NCI-H1105 treated with DMSO at 0.1 percent for 48 hours (cell line): ENCODE measurements at places on chromosomes 16 and 17.

DNA sequence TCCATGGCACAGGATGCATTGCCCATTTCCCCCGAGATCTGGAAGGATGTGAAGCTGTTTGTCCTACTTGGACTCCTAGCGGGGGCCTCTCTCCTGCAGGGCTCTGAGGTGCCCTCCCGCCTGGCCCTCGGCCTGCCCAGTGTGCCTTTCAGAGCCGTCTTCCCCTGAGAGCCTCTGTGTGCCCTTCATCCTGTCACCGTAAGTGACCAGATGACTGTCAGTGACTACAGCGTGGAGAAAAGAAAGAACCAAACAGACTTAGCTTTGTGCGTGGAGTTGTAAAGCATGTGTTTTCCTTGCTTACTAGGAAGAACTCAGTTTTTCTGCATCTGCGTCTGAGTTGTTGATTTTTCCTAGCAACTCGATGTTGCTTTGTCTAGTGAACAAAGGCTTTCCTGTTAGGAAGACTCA lies 56.1 kb downstream of the BANP start:
- no peak for DNase-seq

- DNase-seq = peak; percentile 47
These were observed 1.1 kb downstream of the MPP2 start for GRCh38 chr17:43905985-43906852.

- DNase-seq = peak; percentile 76
These were observed 94.4 kb upstream of the CIBAR2 start for GRCh38 chr16:85206472-85207356.

GRCh38 chr16:66894948-66895688 lies 14.8 kb downstream of the PDP2 start:
- DNase-seq = peak; percentile 38

DNA sequence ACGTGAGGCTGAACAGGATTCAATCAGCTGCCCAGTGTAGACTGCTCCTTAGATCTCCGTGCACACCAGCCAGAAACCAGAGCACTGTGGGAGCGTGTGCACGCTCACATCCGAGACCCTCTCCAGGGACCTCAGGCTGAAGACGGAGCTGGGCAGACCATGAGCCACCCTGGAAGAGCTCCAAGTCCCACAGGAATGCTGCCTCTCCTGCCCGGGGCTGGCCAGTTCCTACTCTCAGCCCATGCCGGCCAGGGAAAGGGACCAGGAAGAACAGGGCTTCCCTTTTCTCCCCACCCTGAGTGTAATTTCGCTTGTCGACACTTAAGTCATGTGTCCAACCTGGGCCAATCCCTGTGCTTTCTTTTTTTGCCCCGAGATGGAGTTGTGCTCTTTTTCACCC lies 6.9 kb downstream of the ALYREF start:
- DNase-seq = no peak

GRCh38 chr16:23634461-23635036 lies 6.6 kb downstream of the PALB2 start:
- no peak for DNase-seq

DNA sequence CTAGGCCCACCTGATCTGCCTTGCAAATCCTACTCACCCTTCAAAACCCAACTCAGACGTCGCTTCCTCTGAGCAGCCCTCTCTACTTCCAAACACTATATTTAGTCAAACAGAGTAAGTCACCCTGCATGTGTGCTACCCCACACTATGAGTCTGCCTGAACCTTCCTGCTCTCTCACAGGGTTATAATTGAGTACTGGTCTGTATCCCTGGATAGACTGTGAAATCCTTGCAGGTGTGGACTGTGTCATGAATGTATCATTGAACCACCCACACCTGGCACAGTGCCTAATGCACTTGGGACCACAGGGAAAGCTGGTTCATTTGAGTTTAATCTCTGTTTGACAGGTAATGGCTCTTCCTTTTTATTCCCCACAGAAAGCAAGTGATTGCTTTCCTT lies 3.4 kb downstream of the FBXO39 start:
- DNase-seq = no peak

DNA sequence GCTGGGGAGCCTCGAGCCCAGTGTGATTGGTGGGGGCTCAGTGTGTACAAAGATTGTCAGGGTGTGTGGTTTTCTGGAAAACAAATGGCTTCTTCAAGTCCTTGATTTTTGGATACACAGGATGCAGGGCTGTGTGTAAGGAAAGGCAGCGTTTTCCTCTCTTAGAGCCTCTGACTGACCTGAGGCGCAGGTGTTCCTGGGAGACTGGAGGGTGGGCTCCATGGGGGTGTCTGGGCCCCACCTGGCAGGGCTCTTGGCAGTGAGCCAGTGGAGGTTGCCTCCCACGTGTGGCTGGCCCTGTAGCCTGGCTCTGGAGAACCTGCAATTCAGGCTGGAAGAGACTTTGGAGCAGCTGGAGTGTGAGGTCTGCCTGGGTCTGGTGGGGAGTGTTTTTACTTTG lies 5.0 kb downstream of the FOXK2 start:
- peak; percentile 87 for DNase-seq

DNA sequence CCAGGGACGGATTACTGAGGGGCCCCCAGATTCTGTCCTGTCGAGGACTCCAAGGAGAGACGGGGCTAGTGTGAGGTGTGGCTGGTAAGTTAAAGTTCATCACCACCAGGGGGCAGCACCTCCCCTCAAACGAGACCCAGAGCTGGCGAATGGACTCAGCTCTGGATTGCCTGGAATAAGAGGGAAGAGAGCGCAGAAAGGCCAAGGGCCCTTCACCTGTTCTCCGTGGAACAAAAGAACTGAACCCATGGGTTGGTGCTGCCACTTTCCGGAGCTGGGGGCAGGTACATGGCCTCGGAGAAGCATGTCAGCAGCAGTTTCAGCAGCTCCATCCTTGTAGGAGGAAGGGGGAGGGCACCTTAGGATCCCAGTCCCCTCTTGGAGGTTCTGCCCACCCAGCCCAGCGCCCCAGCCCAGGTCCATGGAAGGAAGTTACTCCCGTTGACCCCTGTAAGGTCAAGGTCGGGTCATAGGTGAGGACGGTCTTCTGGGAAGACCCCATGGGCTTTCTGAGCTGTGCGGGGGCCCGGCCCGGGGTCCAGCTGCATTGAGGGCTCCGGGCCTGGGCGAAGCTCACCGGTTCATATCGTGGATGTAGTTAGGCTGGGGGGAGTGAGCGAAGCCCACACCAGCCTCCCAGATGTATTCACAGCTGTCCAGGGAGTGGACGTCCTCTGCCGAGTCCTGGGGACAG lies 10.8 kb downstream of the HID1 start:
- peak; percentile 66 for DNase-seq

GRCh38 chr17:82978765-82979349 lies 100.6 kb upstream of the METRNL start:
- no peak for DNase-seq

- no peak for DNase-seq
These were observed 70.0 kb downstream of the MSI2 start for GRCh38 chr17:57326336-57326735.

- DNase-seq = no peak
These were observed 15.7 kb upstream of the MT4 start for GRCh38 chr16:56549161-56549560.

- no peak for DNase-seq
These were observed 18.7 kb upstream of the ZNF750 start for GRCh38 chr17:82858376-82859126.

- DNase-seq = no peak
These were observed 4.2 kb upstream of the ZG16B start for GRCh38 chr16:2825906-2826305.

DNA sequence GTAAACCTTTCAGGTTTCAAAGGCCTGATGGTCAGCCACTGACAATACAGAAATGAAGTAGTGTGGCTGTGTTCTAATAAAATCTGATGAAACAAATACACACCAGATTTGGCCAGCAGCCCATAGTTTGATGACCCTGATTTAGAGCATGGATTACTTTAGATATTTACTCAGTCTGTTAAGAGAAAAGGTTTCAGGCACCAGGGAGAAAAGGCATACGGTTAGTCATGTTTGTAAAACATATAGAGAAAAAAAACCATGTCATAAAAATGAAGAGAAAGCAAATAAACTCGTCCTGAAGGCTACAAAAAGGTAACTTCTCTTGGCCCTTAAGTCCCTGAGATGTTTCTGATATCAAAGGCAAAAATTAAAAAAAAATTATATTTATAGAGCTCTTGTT lies 112.1 kb downstream of the ADAMTS18 start:
- DNase-seq = peak; percentile 5
